ENCODE measurements at places on chromosomes 1 and 21. TPM values are rescaled to one million over a fixed set of nuclear protein-coding genes. Genes with fewer than 3 reads are reported as not detected.

- DNase-seq = no peak
Observed at GRCh38 chr1:29282924-29283803, 46.8 kb downstream of the PTPRU start.

GRCh38 chr1:158019171-158019868 is 25.9 kb downstream of the KIRREL1 start:
- DNase-seq = no peak

- no peak for DNase-seq
Observed at GRCh38 chr1:48619539-48619938, 147.5 kb upstream of the SPATA6 start.

DNA sequence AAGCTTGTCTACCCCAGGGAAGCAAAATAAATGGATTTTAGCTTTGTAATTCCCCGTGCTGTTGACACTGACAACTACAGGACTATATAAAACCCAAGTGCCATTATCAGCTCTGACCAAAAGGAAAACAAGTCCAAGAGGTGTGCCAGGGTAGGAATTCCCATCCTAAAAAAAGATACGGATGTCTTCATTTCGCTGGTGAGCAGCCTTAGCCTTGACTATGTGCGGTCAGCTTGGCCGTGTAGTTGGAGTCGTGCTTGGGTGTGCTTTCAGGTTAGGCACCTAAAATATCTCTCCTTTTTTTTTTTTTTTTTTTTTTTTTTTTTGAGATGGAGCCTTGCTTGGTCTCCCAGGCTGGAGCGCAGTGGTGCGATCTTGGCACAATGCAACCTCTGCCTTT is 28.9 kb upstream of the ACTN2 start:
- DNase-seq = no peak

GRCh38 chr1:86155807-86156565 is 586 bp downstream of the COL24A1 start:
- peak; percentile 82 for DNase-seq

- no peak for DNase-seq
Observed at GRCh38 chr1:156583821-156584622, 4.5 kb downstream of the TTC24 start.

DNA sequence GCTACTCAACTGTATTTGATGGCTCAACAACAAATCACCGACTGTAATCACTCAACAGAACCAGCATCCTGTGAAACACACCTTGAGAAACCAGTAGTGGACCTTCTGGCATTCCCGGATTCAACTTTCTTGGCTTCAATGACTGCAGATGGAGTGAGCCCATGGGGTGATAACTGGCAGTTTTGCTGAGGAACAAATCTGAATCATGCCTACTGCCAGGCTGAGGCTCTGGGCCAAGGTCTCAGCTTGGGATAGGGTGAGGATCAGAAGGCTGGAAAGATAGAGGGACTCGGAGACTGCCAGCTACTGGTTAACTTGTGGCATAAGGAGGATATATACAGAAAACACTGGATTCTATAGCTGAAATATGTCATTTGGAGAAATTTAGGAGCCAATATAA is 63.5 kb upstream of the DIRAS3 start:
- no peak for DNase-seq

- no peak for DNase-seq
Observed at GRCh38 chr1:1421147-1421906, at the start of gene ANKRD65. ANKRD65 (minus strand) TSS chr1:1421276; CDS start chr1:1421005, 271 bp downstream.

TFAP2E gene
- 0.81 TPM for total RNA-seq

NR1I3 gene
- not detected for total RNA-seq

HES3 gene
- total RNA-seq = not detected

FBLIM1 gene
- 328 TPM for total RNA-seq

TNFRSF8 gene
- 1.00 TPM for total RNA-seq

CFAP107 gene
- total RNA-seq = not detected
